ENCODE measurements at places on chromosomes 7 and 10. TPM values are rescaled to one million over a fixed set of nuclear protein-coding genes. Genes with fewer than 3 reads are reported as not detected.

CTTNBP2 gene
- 12.7 TPM for polyA plus RNA-seq

KCND2 gene
- polyA plus RNA-seq: 0.04 TPM

NODAL gene
- polyA plus RNA-seq: 0.04 TPM

STEAP2 gene
- polyA plus RNA-seq: 2.1 TPM

ITGA8 gene
- 2.5 TPM for polyA plus RNA-seq

VPS50 gene
- polyA plus RNA-seq: 7.0 TPM

IDE gene
- polyA plus RNA-seq: 11.6 TPM

ZNF117 gene
- polyA plus RNA-seq: 4.6 TPM

HHEX gene
- polyA plus RNA-seq: 3.4 TPM

SLC18A3 gene
- polyA plus RNA-seq: not detected

TRIM50 gene
- polyA plus RNA-seq: not detected

HMX2 gene
- polyA plus RNA-seq: not detected

TAS2R60 gene
- not detected for polyA plus RNA-seq

TEX47 gene
- polyA plus RNA-seq: not detected

COL26A1 gene
- not detected for polyA plus RNA-seq

BEND7 gene
- 1.1 TPM for polyA plus RNA-seq
